Occipital lobe (tissue), 3 donors: ENCODE measurements at places on chromosomes 5 and 9.

DNA sequence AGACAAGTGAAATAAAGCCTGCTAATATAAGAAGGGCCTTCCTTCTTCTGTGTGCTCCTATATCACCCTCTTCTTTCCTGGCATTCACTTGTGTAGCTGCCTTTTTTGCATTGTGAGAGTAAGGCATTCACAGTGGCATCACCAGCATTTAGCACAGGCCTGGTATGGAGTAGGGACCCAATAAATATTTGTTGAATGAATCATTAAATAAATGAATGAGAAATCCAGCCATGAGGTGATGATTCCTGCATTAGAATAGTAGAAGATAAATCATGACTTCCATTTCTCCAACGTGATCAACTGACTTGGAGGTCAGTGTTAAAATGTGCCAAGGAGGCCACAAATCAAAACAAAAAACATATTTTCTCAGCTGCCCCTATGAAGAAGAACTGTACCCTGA, 3.9 kb downstream of the PLPPR1 start:
- DNase-seq = no peak

GRCh38 chr9:8531826-8532415, 732.3 kb upstream of the DMAC1 start:
- DNase-seq = no peak

- DNase-seq = no peak
Observed at GRCh38 chr5:143448518-143448917, 45.0 kb upstream of the NR3C1 start.

GRCh38 chr9:73494894-73495293, 343.2 kb downstream of the ANXA1 start:
- DNase-seq = no peak

DNA sequence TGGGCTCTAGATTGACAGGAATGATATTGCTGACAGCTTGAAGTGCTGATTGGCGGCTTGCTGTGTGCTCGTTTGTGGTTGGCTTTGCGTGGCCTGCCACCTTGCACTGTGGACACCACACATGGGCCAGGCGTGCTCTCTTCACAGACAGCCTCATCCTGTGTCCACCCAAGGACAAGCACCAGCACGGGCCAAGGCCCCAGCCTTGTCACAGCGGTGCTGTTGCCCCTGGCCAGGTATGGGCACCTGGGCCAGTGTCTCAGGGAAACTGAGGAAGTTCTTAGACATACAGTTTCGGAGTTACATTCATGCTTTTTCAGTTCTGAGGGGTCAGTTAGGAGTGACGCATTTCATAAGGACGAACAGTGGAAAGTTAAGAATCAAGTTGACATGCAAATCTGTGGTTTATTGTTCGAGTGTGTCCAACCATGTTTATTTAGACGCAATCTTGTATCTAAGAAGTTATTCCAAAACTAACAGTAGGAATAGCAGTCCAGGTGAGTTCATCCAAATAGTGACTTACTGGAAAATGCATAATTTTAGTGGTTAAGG, 125.9 kb downstream of the EHMT1 start:
- no peak for DNase-seq

DNA sequence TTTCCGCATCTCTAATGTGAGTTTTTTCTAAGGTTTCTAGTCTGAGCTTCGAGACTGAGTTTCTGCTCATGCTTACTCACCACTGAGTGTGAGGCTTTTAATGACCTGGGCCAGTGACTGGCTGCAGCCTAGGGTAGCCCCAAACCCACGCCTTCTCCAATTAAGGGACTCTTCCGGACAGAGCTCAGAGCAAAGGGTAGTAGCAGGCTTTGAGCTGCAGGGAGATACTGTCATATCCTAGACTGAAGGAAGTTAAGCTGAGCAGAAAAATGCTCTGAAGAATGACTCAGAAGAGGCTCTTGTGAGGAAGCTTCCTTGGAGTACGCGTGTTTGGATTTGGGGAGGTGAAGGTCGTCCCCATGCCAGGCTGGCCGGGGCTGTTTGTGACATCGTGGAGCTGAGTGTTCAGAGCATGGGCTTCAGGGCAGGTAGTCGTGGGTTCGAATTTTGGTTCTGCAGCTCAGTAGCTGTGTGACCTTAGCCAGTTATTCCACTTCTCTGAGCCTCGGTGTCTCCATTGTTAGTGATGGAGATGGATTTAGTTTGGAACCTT, 3.5 kb downstream of the USP20 start:
- no peak for DNase-seq
